ENCODE measurements at places on chromosomes 12 and 14.
A peak's percentile ranks its signal among the peaks of the same experiment; 100 is the strongest.

DNA sequence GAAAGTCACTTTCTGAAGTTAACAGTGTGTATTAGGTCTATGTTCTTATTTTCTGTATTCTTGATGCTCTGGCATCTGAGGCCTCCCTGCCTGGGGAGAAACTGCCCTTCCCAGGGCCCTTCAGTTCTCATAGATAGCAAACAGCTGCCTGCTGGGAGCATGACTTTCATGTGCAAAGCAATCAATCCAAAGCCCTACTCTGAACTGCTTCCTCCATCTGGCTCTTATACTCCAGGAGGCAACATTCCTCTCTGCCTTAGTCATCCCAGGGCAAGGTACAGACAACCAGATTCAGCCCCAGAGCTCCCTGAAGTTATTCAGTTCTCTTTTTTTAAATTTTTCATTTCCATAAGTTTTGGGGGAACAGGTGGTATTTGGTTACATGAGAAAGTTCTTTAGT is 41.7 kb upstream of the RIN3 start:
- no peak for DNase-seq

- DNase-seq, result no peak
Observed at GRCh38 chr14:94593376-94593748, 12.1 kb downstream of the SERPINA5 start.

GRCh38 chr12:103901518-103902173 is 28.6 kb upstream of the HSP90B1 start:
- peak; percentile 59 for DNase-seq

DNA sequence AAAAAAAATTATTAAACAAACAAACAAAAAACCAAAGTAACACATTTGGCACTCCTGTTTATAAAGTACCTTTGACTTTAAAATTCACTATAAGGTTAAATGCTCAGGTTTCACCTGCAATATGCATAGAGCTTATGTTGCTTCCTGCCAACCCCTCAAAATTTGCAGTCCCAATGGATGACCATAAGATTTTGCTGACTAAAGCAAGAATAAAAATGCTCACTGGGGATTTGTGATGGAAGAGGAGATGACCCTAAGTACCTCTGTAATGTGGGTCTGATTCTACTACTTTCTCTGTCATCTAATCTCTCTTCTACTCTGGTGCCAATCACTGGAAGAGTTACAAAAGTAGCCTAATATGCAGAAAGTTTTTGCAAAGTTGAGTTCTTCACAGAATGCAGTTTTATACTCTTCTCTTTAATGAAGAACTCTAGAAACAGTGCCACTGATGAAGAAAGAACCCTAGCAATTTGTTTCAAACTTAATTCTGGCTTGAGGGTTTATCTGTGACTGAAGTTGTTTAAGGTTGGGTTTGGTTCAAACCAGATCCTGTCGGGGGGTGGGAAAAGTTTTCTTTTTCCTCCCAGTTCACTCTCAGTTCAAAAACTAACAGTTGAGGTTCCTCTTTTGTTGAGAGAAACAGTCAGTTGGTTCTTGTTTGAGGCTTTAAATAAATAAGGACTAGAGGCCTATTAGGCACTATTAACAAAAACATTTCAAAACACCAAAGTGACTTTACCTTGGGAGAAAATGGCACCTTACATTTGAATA is 10.9 kb downstream of the WASHC3 start:
- no peak for DNase-seq

- no peak for DNase-seq
Observed at GRCh38 chr12:109738209-109738608, 24.6 kb downstream of the FAM222A start.

- no peak for DNase-seq
Observed at GRCh38 chr12:49339464-49339861, 2.5 kb upstream of the C1QL4 start.

GRCh38 chr14:63897721-63898163 is 44.9 kb downstream of the SYNE2 start:
- DNase-seq, result no peak

DNA sequence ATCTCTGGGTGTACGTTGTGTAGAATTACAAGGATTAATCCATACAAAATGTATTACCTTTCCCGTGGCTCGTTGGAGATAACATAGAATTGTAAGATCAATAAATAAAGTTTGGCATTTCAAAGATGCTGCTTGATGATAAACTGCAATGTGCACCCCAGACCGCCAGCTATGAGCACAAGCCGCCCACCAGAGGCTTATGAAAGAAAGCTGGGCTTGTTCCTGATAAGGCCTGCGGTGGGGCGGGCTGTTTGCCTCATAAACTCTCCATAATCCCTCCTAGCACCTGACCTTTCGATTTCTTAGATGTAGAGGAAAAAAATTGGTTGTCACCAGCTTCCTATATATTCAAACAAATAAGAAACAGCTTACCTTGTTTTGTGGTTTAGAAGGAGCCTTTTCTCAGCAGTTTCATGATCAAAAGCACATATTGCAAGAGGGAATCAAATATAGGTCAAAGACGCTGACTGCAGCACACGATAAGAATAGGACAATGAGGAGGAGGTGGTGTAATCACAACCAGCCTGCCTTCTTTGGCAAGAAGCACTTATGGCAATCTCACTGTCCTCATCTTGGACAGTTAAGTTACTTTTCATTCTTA is 293.6 kb downstream of the RMST start:
- DNase-seq, result no peak

DNA sequence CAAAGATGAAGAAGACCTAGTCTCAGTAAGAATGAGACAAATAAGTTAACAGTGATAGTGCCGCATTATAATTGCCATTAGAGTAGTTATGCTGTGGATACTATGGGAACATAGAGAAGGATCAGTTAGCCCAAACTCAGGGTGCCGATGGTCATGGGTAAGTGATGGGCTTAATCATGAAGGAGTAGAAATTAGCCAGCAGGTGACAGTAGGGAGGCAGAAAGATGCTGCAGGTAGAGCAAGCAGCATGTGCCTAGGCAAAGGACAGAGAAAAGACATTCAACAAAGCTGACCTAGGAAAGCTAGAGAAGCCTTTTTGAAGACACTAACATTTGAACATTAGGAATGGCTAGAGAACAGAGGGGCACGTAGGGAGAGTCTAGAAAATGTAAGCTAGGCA is 30.6 kb upstream of the PTPRQ start:
- no peak for DNase-seq

Measured in CD4-positive, alpha-beta T cell treated with Interleukin-17A for 1 hour (primary cell).